ENCODE measurements at places on chromosomes 11 and 22. TPM values are rescaled to one million over a fixed set of nuclear protein-coding genes. Genes with fewer than 3 reads are reported as not detected.

The BCL2L13 gene
- total RNA-seq: 59.7 TPM

The MCAM gene
- 230 TPM for total RNA-seq

The HBG2 gene
- total RNA-seq: not detected

- no peak for DNase-seq
Measured at GRCh38 chr11:124499711-124500110, 43.7 kb downstream of the OR8B12 start.

DNA sequence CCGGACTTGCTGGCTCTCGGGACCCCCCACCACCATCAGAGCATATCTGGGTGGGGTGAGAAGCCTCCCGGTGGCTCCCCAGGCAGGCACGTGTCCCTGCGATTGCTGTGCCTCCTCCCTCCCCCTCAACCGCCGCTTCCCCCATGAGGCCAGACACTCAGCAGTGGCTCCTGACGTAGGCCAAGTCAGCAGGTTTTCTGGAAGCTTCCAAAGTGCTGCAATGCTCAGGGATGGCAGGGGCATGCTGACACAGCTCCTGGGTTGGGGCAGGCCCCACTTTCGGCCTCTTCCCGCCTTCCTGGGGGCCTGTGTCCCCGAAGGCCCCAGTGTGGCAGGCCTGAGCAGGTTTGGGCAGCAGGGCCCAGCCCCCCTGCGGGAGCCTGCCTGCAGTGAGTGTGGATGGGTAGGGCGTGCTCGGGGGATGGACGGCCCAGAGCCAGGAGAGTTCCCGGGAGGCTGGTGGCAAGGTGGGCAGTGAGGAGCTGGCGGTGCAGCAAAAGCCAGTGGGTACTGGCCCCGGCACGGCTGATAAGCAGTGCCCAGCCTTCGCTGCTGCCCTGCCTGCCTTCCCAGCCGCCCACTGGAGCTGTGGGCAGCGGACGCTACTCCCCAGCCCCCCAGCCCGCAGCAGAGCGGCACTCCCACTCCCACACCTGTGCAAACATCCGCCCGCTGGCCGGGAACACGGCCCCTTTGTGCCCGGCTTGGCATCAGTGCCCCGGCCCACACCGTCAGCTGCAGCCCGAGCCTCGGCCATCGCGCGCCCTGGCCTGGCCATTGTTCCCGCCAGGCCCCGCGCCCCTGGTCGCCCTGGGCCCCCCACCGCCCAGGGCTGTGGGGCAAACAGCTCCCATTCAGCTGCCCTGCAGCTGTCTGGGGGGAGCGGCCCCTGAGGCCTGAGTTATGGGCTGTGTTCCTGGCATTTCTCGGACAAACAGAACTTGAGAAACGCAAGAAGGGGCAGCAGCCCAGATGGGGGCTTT, 125.0 kb downstream of the KCNQ1OT1 start:
- DNase-seq: peak; percentile 18

DNA sequence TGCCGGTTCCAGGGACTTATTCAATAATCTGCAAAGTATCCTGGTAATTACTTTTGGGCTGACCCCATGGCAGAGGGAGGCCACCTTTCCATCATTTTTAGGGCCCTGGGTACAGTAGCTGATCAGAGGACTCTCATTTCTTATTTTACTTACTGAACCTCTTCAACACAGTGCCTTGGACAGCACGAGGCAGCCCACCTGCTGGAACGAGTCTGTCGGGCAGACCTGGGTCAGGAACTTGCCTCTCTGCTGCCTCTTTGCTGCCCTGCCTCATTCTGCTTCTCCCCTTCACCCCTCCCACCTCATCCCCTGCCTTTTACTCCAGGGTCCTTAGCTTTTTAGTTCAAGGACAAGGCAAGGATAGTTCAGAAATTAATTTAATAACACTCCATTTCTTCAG, 204.5 kb downstream of the CSNK2A3 start:
- no peak for DNase-seq

GRCh38 chr11:83044958-83045712, 26.6 kb downstream of the RAB30 start:
- DNase-seq: no peak

DNA sequence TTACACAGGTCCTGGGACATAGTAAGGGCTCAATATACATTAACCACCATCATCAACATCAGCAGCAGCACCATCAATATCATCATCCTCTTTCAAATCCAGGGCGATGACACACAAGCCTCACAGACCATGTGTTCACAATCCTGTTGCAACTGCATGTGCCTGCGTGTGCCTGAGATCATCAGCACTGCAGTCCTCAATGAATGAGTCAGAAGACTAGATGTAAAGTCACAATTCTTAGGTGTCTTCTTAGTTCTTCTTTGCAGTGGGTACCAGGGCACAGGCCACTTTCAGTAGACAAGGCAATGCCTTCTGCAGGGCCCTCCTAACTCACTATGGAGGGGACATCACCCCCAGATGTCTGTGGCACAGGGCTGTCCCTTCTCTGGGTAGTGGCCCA, 111.1 kb downstream of the MYO18B start:
- no peak for DNase-seq

- no peak for DNase-seq
Measured at GRCh38 chr22:49705216-49705971, 122.3 kb downstream of the BRD1 start.

DNA sequence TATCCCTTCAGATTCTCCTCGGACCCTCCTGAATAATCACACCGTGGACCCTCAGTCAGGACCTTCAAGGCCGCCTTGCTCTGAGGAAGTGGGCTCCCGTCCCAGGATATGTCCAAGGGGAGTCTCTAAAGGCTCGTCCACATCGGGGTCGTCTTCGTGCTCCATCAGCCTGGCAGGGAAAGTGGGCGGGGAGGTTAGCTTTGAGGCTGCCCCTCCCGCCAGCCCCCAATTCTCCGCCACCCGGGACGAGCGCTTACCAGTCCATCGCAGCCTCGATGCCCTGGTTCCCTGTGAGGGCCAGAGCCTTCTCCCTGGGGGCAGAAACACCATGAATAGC, 472 bp downstream of the UBXN1 start:
- no peak for DNase-seq

GRCh38 chr11:9760193-9760575, 96.3 kb downstream of the SWAP70 start:
- DNase-seq: peak; percentile 93

DNA sequence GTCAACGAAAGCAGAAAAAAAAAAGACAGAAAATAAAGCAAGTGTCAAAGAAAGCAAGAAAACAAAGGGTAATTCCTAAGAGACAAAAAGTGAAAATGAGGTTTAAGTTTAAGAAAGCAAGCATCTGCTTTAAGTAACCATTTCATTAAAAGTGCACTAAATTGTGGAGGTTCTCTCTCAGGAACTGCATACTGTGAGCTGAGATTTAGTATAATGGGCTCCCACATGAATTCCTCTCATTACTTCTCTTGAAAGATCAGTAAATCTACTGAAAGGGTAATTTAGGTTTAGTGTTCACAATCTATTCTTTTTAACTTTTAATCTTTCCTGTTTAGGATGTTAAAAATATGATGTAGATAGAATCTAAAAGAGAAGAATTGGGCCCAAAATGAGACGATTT, 465.3 kb upstream of the ARHGAP42 start:
- no peak for DNase-seq

DNA sequence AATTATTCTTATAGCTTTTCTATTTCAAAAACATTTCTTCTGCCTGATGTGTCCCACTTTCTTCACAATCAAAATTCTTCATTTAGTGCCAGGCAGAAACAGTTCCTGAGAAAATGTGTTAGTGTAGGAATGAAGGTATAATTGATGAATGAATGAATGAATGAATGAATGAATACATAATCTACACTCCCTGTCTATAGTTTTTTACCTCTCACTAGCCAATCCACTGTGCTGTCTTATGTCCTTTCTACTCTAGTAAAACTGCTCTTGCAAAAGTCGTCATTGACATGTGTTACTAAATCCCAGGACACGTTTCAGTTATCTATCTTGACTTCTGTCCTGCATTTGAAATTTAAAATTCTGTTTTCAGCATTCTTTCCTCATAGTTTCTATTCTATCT, 42.9 kb downstream of the CHORDC1 start:
- no peak for DNase-seq

DNA sequence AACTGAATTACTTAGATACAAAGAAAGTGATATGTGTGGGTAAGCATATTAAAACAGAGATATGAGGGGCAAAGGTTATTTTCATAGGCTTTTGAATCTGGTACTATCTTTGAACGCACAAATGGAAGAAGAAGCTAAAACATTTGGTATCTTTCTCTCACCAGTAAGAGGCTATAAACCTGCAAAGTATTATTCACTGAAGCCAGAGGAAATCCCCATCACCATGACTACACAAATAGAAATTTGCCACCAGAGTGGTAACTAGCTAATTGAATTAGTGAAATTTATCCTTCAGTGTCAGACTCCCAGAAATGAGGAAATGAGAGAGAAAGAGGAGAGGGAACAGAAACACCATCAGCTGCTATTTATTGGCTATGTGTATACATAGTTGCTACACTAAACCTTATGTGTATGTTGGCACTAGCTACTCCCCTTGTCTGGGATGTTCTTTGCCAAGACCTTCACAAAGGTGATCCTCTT, 503.4 kb downstream of the DLG2 start:
- DNase-seq: no peak

GRCh38 chr22:30838111-30838510, 130.5 kb downstream of the MORC2 start:
- no peak for DNase-seq

DNA sequence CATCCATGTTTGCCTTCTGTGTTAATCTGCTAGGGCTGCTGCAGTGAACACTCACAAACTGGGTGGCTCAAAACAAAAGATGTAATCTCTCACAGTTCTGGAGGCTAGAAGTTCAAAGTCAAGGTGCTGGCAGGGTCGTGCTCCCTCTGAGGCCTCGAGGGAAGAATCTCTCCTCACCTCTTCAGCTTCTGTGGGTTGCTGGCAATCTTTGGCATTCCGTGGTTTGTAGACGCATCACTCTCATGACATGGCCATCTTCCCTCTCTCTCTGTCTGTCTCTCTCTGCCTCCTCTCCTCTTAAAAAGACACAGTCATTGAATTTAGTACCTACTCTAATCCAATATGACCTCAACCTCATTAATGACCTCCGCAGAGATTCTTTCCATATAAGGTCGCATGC, 78.8 kb downstream of the TSPAN18 start:
- no peak for DNase-seq

- DNase-seq: no peak
Measured at GRCh38 chr11:67146516-67147226, 27.6 kb downstream of the KDM2A start.

GRCh38 chr11:19947537-19948114, 212.6 kb downstream of the DBX1 start:
- DNase-seq: no peak

GRCh38 chr22:25919452-25919851, 177.5 kb downstream of the MYO18B start:
- DNase-seq: no peak

DNA sequence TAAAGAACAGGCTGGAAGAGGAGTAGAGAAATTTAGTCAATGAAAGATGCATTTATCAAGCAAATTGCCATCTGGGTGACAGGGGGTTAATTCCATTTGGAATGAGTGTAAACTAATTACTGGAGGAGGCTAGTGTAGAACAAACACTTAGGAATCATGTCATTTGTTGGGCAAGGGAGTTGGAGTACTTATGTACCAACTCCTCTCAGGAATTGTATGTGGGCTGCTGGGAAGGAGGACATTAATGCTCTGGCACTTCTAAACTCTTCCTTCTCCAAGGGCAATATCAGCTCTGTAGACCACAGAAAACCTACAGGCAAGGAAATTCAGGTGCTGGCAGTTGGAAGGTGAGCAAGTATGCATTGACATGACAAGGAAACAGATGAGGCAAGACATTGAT, 141.0 kb downstream of the MSANTD4 start:
- DNase-seq: no peak
